ENCODE measurements at places on chromosomes 1 and 21.

DNA sequence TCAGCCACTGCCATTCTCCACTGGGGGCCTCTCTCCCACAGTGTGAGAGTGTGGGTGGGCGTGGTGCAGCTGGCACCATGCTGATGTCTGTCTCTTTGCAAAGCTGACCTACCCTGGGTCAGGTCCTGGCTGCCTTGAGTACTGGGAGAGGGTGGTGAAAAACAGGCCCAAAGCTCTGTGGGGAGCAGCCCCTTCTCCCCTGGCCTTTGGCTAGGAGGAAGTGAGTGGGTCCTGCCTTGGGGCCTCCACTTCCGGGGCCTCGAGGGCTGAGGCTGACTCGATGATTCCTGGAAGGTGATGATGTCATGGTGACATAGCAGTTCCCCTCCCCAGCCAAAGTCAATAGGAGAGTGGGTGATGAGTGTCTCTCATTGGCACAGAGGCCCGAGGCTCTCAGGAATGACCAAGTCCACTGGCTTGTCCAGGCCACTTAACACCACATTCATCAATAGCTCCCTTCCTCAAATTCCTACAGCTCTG lies 53.0 kb downstream of the IER5 start:
- H3K27ac ChIP-seq: peak overlapping the region; percentile 78
- H3K4me1 ChIP-seq: peaks cover 34% of the 10 kb centered on the region
- H3K27me3 ChIP-seq: no peaks in the 10 kb centered on the region
- no peaks in the 10 kb centered on the region for H3K36me3 ChIP-seq

GRCh38 chr1:36115931-36116330 lies 9.1 kb downstream of the COL8A2 start:
- H3K4me1 ChIP-seq: peaks cover 17% of the 10 kb centered on the region
- DNase-seq: no peak
- no peaks in the 10 kb centered on the region for H3K36me3 ChIP-seq
- H3K4me3 ChIP-seq: no peak overlapping the region

DNA sequence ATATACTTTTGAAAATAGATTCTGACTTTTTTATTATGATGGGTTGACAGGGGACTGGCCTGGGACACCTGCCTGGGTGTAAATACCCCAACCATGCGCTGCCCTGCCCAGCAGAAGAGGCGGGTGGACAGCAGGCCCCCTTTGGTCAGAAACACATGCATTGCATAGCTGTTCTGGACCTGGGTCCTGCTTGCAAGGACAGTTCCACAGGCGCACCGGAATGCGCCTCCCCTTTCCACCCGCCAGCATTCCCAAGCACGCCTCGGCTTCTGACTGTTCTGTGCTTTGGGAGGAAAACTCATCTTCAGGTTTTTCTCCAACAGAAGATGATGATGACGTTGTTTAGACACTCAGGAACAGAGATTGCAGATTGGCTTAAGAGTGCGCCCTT lies 428 bp upstream of the ZNF678 start:
- H3K4me3 ChIP-seq: no peak overlapping the region
- no peaks in the 10 kb centered on the region for H3K27me3 ChIP-seq
- no peak overlapping the region for H3K27ac ChIP-seq
- no peak for DNase-seq
- H3K36me3 ChIP-seq: no peaks in the 10 kb centered on the region

GRCh38 chr1:175591083-175591743 lies 152.2 kb downstream of the TNR start:
- H3K36me3 ChIP-seq: no peaks in the 10 kb centered on the region
- no peaks in the 10 kb centered on the region for H3K4me1 ChIP-seq
- H3K4me3 ChIP-seq: no peak overlapping the region
- no peaks in the 10 kb centered on the region for H3K27me3 ChIP-seq
- no peak overlapping the region for H3K27ac ChIP-seq
- no peak for DNase-seq

- no peaks in the 10 kb centered on the region for H3K4me1 ChIP-seq
- no peaks in the 10 kb centered on the region for H3K36me3 ChIP-seq
- H3K27me3 ChIP-seq: no peaks in the 10 kb centered on the region
- no peak overlapping the region for H3K4me3 ChIP-seq
Measured at GRCh38 chr1:225191199-225191753, 236.6 kb downstream of the LBR start.

- H3K27ac ChIP-seq: no peak overlapping the region
- no peak for DNase-seq
- no peak overlapping the region for H3K4me3 ChIP-seq
- no peaks in the 10 kb centered on the region for H3K36me3 ChIP-seq
- no peaks in the 10 kb centered on the region for H3K27me3 ChIP-seq
Measured at GRCh38 chr1:201376464-201377374, 761 bp downstream of the TNNT2 start.

GRCh38 chr1:39485046-39485803 lies 6.2 kb upstream of the BMP8A start:
- H3K36me3 ChIP-seq: peaks cover 60% of the 10 kb centered on the region
- no peak overlapping the region for H3K27ac ChIP-seq
- H3K4me3 ChIP-seq: no peak overlapping the region

DNA sequence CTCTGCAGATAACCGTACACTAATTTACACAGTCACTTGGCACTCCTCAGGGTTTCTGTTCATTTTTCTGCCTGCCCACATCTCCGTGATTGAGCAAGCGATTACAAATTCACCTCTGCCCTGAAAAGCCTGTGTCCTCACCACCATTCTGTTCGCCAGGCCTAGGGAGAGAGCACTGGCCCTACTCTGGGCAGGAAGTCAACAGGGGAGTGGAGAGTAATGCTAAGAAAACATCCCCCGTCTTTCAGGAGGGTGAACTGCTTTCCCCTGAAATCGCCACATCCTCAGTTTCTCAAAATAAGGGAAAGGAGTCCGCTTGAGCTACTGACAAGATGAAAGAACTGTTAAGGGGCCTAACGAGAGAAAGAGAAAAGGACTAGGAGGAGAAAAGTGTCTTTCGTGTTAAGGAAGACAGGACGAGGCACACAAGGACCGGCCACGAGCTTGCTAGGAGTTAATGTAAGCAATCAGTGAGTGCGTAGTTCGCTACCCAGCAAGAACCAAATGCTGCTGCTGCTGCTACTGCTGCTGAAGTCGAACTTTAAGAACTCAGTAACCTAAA lies 632 bp downstream of the PEX19 start:
- H3K36me3 ChIP-seq: no peaks in the 10 kb centered on the region
- no peaks in the 10 kb centered on the region for H3K27me3 ChIP-seq
- peak overlapping the region; percentile 69 for H3K4me3 ChIP-seq
- no peak for DNase-seq
- peaks cover 25% of the 10 kb centered on the region for H3K4me1 ChIP-seq

GRCh38 chr1:225426395-225427234 lies 1.2 kb downstream of the LBR start:
- H3K27ac ChIP-seq: peak overlapping the region; percentile 93
- peak overlapping the region; percentile 94 for H3K4me3 ChIP-seq
- no peak for DNase-seq
- H3K36me3 ChIP-seq: no peaks in the 10 kb centered on the region
- no peaks in the 10 kb centered on the region for H3K27me3 ChIP-seq

- no peaks in the 10 kb centered on the region for H3K36me3 ChIP-seq
- no peak for DNase-seq
- peak overlapping the region; percentile 86 for H3K27ac ChIP-seq
- peaks cover 27% of the 10 kb centered on the region for H3K4me1 ChIP-seq
- no peaks in the 10 kb centered on the region for H3K27me3 ChIP-seq
Measured at GRCh38 chr1:204493145-204493983, 1.2 kb downstream of the PIK3C2B start.

Data from vagina (tissue), 2 donors.